Mesendoderm (in vitro differentiated cells): ENCODE measurements at places on chromosomes 12 and 14.

DNA sequence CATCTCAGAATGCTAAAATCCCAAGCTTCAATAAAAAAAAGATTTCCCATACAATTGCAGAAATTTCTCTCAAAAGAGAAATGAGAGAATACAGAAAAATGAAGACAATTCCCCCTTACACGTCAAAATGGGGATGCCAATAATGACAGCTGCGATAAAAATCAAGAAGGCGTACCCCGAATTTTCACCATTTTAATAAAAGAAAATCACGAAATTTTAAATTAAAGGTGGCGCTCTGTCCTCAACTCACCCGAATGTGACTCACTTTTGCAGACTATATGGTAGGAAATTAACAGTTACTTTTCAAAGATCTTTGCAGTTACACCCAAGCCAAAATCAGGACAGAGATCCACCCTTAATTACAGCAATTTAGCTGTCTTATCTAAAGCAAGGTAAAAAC, 2.1 kb downstream of the ATP2B1 start:
- DNase-seq: no peak

DNA sequence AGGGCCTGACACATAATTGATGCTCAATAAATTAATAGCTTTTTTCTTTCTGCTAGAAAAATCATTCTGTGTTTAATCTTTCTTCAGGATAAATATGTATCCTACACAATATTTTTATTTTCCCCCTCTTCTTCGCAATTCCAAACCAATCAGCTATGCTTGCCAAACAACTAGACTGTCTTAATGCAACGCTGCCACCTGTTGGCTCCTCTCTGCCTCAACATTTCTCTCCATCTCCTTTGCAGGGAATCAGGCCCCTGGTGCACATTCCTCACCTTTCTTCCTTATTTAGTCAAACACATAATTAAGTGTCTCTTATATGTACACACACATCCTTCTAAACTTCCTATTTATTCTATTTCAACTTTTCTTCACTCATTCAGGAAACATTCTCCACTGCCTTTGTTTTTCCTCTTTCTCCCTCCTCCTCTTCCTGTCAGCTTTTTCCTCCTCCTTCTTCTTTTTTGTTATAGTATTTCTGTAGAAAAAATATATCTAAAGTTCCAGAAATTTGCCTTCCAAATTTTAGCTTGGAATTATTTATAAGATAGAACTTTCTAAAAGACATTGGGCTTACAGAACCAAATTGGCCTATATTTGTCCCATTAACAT, 406.0 kb downstream of the PRKD1 start:
- peak; percentile 60 for DNase-seq

DNA sequence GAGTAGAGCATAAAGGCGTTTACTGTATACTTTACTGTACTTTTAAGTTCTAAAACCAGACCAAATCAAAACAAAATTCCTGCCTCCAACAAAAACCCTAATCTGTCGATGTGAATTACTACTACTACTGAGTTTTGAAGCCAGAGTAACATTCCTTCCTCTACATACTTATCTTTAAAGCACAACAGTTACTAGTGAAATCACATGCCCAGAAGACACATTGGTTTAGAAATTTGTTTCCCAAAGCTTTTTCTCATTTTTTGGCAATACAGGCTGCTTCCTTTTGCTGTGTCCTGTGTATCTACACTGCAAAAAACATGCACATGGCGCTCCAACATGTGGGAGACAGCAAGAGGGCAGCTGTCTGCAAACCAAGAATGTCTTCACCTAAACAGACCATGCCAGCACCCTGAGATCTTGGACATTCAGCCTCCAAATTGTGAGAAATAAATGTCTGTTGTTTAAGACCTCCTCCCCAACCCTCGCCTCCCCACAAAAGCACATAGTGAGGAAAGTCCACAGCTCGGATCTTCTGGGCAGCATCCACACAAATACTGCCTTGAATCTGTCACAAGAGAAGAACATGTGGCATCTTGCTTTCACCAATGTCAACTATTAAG, 21.1 kb downstream of the SETD3 start:
- no peak for DNase-seq

- DNase-seq: no peak
These were observed 112.6 kb downstream of the SLC2A13 start for GRCh38 chr12:39993268-39993667.

- no peak for DNase-seq
These were observed 181.4 kb downstream of the EFCAB11 start for GRCh38 chr14:89773151-89773550.
